EL (cell line): ENCODE measurements at places on chromosomes 7 and 10.

GRCh38 chr10:27638071-27638750 is 107.4 kb downstream of the MKX start:
- no peak for DNase-seq

GRCh38 chr10:92756201-92757065 is 66.7 kb downstream of the HHEX start:
- no peak for DNase-seq

DNA sequence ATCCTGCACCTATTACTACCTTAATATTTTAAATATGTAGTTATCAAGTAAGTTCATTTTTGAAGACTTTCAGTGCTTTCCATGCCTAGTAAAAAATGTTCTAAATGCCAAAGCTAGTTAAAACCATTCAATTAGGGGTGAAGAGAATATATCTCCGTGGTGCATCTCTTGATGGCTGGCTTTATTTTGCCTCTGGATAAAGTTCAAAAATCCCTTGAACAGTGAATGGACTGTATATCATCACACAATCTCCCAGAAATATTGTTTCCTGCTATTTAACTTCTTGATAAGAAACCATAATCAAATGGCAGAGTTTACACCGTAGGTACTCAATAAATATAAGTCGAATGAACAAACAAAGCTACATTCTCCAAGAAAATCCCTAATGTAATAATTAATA is 1113.0 kb upstream of the C7orf33 start:
- no peak for DNase-seq

DNA sequence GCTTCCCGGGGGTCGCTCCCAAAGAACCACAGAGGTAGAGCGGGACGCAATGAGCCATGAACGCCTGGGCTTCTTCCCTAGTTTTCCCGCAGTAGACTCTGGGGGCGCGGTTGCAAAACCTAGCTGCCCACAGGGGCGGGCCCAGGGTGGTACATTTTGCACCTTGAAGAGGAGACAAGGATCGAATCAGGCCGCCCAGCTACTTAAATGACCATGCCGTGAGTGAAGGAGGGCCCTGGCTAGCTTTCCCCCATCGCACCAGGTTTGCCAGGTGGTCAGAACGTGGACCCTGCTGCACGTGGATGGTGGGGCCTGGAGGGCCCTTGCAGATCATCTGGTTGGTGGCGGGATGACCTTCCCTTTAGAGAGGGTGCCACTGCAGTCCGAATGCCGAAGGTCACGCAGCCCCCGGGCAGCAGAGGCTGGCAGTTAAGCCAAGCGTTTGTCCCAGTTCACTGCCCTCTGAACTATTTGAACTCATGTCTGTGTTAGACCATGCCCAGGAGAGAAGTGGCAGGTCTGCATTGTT is 604 bp upstream of the SHTN1 start:
- peak; percentile 19 for DNase-seq

GRCh38 chr10:7567911-7568620 is 98.7 kb downstream of the ITIH5 start:
- no peak for DNase-seq

DNA sequence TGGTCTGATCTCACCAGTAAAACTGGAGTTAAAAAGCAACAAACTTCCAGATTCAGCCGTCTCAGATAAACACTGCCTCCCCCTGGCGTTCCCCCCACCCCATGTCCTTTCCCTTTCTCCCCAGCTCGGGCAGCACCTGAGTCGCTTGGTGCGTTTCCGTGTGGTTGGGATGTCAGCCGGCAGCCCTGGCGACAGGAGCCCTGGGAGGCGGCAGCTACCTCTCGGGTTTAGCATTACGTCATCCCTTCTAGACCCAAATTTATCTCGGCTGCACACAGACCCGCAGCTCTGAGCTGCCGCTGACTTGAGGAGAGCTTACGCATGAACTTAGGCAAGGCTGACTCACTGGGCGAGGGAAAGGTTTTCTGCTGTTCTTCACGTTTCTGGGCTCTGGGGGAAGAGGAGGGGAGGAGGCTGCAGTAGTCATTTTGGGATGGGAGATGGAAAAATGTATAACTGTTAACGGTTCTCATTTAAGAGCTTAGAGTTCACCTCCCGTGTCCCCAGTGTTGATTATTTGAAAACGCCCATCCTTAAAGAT is 14.4 kb downstream of the MXI1 start:
- peak; percentile 95 for DNase-seq

GRCh38 chr7:139075871-139076686 is 33.4 kb downstream of the ZC3HAV1 start:
- DNase-seq, result no peak

- no peak for DNase-seq
Measured at GRCh38 chr7:157884461-157885062, 547.8 kb downstream of the DNAJB6 start.
